ENCODE measurements at places on chromosomes 12 and 14.

GRCh38 chr12:93297032-93297431, 80.7 kb upstream of the NUDT4 start:
- no peak for DNase-seq

- DNase-seq = no peak
Observed at GRCh38 chr12:675562-675961, 12.3 kb upstream of the NINJ2 start.

- no peak for DNase-seq
Observed at GRCh38 chr12:89280833-89281538, 71.3 kb downstream of the DUSP6 start.

DNA sequence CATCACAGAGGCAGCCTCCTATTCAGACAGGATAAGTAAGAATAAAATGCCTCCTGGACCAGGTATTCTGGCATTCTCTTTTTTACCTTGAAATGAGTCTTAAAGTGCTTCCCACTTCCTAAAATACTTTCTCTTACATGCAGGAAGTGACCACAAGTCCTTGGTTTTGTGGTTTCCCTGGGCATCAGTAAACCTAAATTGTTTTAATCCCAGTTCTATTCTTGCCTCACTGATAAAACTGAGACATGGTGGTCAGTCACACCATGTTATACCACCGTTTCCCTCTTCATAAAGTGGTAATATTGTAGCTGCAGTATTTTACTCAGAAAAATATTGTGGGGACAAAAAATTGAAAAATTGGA, 1.2 kb upstream of the SALL2 start:
- DNase-seq = no peak

DNA sequence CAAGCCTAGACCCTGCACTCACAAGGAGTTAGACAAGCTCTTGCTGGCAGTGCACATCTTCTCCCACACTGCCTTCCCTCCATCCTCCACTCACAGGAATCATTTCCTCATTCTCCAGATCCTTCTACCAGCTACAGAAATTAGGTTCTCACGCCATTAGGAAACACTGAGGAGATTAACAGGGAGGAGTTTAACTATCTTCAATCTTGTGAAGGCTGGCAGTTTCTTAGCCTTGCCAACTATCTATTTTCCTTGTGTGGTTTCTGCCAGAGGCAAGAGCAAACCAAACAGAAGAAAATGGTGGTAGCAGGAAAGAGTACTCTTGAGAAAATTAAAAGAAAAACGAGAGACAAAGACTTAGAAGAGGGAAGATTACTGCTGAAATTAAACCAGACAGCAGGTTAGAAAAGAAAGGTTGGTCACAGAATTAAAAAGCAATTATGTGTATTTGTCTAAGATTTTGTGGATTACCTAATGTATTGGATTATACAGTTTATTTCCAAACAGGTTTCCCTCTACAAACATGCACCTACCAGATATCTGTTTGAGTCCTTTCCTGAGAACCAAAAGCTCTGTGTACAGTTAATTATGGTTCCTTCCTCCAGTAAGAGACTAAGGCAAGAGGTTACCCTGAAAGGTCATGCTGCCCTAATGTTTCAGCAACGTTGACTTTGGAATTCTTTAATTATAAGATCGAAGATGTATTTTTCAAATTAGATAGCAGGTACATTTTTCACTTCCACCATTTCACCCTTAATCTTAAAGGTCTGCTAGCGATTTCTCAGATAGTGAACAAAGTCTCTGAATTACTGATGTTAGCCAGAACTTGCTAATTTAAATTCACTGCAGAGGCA, 5.0 kb downstream of the RERG start:
- no peak for DNase-seq

Measured in NCI-H774 (cell line).